ENCODE measurements at places on chromosomes 5 and 9. TPM values are rescaled to one million over a fixed set of nuclear protein-coding genes. Genes with fewer than 3 reads are reported as not detected.

IL4 gene
- total RNA-seq: not detected

DNA sequence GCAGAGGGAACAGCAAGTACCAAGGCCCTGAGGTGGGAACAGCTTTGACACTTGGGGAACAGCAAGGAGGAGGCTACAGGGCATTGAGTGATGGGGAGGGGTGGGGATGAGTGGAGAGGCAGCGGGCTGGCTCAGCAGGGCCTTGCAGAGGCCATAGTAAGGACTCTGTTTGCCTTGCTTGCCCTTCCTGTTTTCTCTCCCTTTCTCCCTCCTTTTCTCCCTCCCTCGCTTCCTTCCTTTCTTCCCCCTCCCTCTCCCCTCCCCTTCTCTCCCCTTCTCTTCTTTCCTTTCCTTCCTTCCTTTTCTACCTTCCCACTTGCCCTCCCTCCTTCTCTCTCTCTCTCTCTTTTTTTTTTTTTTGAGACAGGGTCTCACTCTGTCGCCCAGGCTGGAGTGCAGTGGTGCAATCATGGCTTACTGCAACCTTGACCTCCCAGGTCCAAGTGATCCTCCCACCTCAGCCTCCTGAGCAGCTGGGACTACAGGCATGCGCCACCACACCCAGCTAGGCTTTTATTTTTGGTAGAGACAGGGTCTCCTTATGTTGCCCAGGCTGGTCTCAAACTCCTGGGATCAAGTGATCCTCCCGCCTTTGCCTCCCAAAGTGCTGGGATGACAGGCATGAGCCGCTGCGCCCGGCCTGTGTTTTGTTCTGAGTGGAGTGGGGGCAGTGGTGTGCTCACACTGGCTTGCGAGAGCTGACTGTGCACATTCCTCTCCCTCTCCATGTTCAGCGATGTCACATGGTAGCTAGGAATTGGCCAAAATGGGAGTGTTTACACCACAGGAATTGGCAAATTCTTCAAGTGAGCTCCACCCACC lies 17.1 kb downstream of the IER5L start:
- H3K36me3 ChIP-seq: no peaks in the 10 kb centered on the region
- H3K4me1 ChIP-seq: peaks cover 10% of the 10 kb centered on the region
- no peak overlapping the region for H3K4me3 ChIP-seq
- H3K27ac ChIP-seq: no peak overlapping the region

PLPPR1 gene
- not detected for total RNA-seq

DNA sequence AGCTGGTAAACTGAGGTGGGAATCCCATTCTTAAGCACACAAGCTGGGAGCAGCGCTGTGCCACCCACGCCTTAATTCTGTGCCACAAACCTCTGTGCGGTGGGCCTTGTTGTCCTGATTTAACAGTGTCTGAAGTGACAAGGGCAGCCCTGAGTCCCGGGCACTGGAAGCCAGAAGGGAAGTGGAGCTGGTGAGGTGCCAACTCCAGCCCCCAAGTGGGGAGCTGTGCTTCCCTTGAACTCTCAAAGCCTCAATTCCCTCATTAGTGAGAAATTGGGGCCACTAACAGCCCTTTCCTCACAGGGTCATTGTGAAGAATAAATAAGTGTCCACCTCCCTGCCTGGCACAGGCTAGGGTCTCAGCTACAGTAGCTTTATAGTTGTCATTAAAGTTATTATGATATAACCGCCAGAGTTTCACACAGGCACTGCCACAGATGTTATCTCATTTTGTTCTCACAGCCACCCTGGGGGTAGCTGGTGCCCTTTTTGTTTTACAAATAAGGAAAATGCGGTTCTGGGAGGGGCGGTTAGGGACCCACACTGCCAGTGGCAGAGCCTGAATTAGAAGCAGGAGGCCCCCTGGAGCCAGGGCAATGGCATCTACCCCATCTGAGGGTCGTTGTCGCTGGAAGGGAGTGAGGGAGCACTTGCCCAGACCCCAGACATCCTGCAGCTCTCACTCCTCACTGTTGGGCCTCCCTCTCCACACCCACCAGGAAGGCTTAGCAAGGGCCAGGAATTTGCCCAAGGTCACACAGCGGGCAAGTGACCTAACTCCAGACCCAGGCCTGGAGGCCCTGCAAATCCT lies 2.1 kb upstream of the TLX3 start:
- peaks cover 57% of the 10 kb centered on the region for H3K27me3 ChIP-seq
- H3K4me1 ChIP-seq: no peaks in the 10 kb centered on the region
- no peak overlapping the region for H3K4me3 ChIP-seq
- no peak overlapping the region for H3K27ac ChIP-seq

DNA sequence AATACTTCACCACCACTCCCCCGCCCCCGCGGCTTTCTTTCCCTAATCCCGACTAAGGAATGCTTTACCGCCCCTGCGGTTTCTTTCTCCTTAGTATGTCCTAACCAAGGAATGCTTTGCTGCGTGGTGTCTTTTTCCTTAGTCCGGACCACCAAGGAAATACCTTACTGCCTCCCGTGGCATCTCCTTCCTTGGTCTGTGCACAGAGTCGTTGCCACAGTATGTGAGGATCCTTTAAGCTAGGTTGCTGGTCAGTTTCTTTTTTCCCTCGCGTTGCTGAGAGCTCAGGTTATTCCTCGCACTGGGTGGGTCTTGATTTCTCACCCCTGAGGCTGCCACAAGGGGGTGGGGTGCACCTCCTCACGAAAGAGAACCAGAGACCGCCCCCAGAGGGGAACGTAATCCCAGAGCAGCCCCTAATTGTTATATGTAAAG lies 309.4 kb downstream of the NR3C1 start:
- H3K4me1 ChIP-seq: no peaks in the 10 kb centered on the region
- no peak overlapping the region for H3K27ac ChIP-seq
- no peaks in the 10 kb centered on the region for H3K27me3 ChIP-seq
- H3K36me3 ChIP-seq: no peaks in the 10 kb centered on the region

FGF1 gene
- total RNA-seq: 0.77 TPM

DNA sequence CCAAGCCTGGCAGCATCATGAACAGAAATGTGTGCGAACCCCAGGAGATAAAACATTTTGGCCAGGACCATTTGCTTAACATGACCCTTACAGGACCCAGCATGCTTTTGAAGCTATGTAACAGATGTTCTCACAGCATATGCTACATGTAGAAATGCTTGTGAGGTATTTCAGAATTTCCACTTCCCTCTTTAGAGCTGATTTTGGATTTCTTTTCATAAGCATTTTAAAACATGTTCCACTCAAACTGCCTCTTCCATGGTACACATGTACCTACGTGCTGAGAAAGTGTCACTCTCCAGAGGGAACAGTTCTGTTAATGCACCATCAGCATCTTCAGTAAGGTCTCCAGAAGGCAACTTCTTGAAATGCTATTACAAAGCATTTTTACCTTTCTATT lies 15.7 kb upstream of the TSSK1B start:
- no peaks in the 10 kb centered on the region for H3K27me3 ChIP-seq
- DNase-seq: peak; percentile 12
- no peak overlapping the region for H3K27ac ChIP-seq
- H3K4me1 ChIP-seq: no peaks in the 10 kb centered on the region

PCDHGA5 gene
- 2.6 TPM for total RNA-seq

DNA sequence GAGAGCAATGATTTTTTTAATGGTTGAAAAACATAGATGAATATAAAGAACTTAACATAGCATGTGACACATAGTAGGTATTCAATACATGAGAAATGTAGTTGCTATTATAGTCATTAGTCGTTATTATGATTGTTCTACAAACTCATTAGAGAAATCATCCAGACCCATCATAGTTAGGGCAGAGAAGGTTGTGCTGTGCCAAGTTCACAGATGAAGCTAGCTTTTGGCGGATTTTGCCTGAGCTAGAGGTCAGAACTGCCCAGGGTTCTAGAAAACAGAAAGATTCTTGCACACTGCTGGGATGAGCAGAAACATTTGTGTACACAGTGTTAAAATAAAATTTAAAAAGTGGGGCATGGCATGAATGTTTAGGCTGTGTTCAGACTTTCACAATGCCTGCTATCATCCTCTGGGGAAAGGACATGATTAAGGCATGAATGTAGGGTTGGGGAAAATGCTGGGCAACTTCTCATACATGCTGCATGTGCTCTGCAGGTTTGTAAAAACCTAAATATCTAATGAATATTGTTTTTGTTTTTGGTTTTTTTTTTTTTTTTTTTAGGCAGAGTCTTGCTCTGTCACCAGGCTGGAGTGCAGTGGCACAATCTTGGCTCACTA lies 33.3 kb upstream of the RAD23B start:
- H3K27ac ChIP-seq: no peak overlapping the region
- H3K4me3 ChIP-seq: no peak overlapping the region
- H3K27me3 ChIP-seq: no peaks in the 10 kb centered on the region
- H3K4me1 ChIP-seq: peaks cover 13% of the 10 kb centered on the region
- no peak for DNase-seq

DNA sequence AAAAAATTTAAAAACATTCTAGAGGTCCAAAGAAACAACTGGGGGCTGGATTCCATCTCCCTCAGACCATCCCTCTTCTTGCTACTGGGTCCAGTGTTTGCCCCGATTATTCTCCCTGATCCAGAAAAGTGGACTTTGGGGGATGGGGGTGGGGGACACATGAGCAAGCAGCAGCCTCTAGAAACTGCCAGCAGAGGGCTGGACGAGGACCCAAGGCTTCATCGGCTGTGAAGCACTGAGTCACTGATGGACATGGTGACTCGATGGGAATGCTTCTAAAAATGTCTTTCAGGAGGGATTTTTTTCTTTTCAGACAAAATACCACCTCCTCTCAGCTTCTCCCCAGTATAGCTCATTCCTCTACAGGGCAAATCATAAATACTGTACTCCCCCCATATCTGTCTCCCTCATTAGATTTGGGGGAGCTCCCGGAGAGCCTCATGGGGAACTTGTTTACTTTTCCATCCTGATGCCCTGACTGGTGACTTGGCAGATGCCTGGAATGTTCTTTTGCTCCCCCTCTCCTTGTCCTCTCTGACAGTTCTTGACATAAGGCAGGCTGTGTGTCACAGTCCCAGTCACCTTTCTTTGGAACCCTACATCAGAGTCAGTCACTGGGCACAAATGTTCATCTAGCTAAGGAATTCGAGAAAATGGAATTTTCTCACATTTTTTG lies 67.2 kb upstream of the STC2 start:
- peak; percentile 60 for DNase-seq
- no peak overlapping the region for H3K4me3 ChIP-seq
- no peaks in the 10 kb centered on the region for H3K4me1 ChIP-seq
- no peaks in the 10 kb centered on the region for H3K36me3 ChIP-seq

SOHLH1 gene
- total RNA-seq: not detected

LTC4S gene
- total RNA-seq: 0.83 TPM

GRCh38 chr5:24712047-24712446 lies 67.3 kb upstream of the CDH10 start:
- no peak overlapping the region for H3K27ac ChIP-seq
- no peak for DNase-seq
- H3K4me3 ChIP-seq: no peak overlapping the region
- no peaks in the 10 kb centered on the region for H3K36me3 ChIP-seq

- H3K4me1 ChIP-seq: no peaks in the 10 kb centered on the region
- no peak for DNase-seq
- H3K36me3 ChIP-seq: peaks cover 2% of the 10 kb centered on the region
- peak overlapping the region; percentile 99 for H3K27ac ChIP-seq
Measured at GRCh38 chr5:90408571-90409317, 812 bp downstream of the CETN3 start.

ADAMTS2 gene
- 27.0 TPM for total RNA-seq

DNA sequence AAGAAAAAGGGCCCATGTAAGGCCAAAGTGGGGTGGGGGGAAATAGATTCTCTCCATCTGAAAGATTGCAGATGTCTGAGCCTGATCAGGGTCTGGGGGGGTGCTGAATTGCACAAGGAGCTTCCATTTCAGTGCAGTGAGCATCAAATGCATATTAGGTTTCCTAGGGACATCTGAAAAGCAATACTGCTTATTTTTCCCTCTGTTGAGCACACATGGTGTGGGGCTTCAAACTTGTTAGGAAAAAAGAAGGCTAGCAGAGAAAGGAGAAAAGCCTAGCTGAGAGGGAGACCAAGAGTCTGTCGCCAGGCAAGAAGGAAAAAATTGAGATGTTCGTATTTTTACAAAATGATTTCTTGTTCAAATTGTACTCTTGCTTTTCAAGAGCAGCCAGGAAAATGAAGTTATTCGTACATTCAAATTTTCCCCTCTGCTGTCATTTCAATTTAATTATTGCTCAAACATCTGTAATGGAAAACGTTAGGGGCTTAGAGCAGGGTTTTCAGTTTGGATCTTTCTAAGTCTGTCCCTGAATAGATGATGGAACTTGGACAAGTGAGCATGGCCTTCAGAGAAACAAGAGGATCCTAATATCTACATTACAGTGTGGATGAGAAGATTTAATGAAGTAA lies 191.9 kb upstream of the GAS1 start:
- DNase-seq: no peak
- H3K27ac ChIP-seq: no peak overlapping the region
- H3K4me3 ChIP-seq: no peak overlapping the region
- H3K4me1 ChIP-seq: no peaks in the 10 kb centered on the region

GRCh38 chr9:19464764-19465585 lies 56.2 kb downstream of the ACER2 start:
- DNase-seq: peak; percentile 78
- no peaks in the 10 kb centered on the region for H3K36me3 ChIP-seq
- H3K27ac ChIP-seq: no peak overlapping the region
- H3K27me3 ChIP-seq: peaks cover under 1% of the 10 kb centered on the region
- peak overlapping the region; percentile 48 for H3K4me3 ChIP-seq
- H3K4me1 ChIP-seq: peaks cover 2% of the 10 kb centered on the region

SIT1 gene
- total RNA-seq: not detected
